ENCODE measurements at places on chromosomes 2 and 18.

- no peak for DNase-seq
Observed at GRCh38 chr2:85187069-85187468, 53.9 kb downstream of the TCF7L1 start.

- no peak for DNase-seq
Observed at GRCh38 chr2:68059784-68060525, 2.8 kb downstream of the C1D start.

DNA sequence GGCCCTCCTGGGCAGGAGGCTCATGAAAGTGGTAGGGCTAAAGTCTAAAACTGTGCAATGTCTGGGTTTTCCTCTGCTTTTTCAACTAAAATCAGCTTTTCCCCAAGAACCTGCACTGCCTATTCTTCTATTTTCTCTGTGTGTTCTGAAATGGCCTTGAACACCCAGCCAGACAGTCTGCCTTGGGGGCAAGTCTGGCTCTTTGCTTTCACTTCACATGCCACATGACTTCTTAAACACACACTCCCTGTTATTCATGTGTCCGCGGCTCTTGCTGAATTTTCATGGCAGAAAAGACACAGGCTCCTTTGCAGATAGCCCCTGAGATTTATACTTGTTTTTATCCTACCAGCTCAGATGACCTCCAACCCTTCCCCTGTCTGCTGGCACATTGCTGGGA is 10.6 kb upstream of the RPIA start:
- DNase-seq = no peak

- no peak for DNase-seq
Observed at GRCh38 chr2:24643051-24643450, 150.1 kb downstream of the PTRHD1 start.

- no peak for DNase-seq
Observed at GRCh38 chr2:31420936-31421335, 6.4 kb upstream of the XDH start.

DNA sequence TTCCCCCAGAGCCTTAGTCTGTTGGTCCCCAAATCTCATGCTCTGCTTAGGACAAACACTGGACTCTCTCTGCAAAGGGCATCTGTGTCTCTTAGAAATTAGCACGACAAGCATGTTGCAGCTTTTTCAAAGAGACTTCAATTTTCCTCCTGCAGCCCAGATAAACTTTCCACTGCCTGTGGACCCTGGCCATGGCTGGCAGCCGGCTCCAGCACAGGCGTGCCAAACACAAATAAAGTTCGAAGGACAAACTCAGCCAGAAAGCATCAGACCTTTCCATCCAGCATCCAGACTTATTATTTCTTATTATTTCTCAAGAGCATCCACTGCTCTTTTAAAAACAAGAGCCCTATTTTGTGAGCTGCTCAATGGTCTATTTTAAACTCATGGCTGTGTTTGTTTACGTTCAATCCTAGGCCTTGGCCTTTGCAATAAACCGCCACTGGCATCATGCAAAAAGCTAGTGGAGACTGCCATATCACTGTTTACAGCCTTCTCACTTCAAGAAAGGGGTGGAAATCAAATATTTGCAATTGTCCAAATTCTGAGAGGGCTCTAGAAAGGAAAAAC is 300.8 kb downstream of the BCL11A start:
- DNase-seq = peak; percentile 49

DNA sequence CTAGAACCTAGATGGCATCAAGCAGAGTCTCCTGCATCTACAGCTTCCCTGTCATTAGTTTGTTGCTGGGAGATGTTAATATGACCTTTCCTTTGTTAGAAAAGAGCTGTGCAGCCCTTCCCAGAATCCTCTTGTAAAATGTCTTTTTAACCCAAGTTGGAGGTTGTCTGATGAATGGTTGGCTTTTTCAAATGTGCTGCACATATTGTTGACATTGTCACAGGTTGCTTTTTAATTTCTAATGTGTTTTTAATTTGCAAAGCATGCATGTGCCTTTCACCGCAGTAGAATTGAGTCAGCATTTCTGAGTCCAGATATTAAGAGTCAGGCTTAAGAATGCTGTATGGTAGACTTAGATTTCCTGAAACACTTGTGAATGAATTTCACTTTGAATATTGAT is 120.8 kb downstream of the GREB1L start:
- no peak for DNase-seq

DNA sequence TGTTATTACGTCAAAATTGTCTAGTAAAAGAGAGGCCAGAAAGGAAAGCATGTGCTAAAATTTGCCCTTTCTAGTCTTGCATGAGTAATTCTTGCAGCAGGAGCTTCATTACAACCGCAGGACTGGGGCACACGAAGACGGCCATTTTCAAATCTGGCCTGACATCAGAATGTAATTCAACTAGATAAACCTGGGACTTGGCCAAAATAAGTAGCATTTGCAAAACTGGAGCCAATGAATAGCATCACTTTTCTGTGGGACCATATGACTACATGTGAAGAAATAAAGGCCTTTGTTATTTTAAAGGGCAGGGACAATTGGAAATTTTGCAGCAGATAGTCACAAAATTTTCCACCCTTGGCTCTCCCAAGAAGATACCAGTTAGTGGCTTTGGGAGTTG is 3.0 kb upstream of the FZD7 start:
- no peak for DNase-seq

- no peak for DNase-seq
Observed at GRCh38 chr18:36643061-36643460, 185.7 kb downstream of the TPGS2 start.

- no peak for DNase-seq
Observed at GRCh38 chr2:137221797-137222492, 456.6 kb downstream of the THSD7B start.

- DNase-seq = no peak
Observed at GRCh38 chr2:133952896-133953295, 301.0 kb upstream of the MGAT5 start.

GRCh38 chr2:203279288-203279687 is 40.5 kb downstream of the CYP20A1 start:
- DNase-seq = no peak

GRCh38 chr2:96665083-96665569 is 22.6 kb downstream of the FER1L5 start:
- DNase-seq = no peak

DNA sequence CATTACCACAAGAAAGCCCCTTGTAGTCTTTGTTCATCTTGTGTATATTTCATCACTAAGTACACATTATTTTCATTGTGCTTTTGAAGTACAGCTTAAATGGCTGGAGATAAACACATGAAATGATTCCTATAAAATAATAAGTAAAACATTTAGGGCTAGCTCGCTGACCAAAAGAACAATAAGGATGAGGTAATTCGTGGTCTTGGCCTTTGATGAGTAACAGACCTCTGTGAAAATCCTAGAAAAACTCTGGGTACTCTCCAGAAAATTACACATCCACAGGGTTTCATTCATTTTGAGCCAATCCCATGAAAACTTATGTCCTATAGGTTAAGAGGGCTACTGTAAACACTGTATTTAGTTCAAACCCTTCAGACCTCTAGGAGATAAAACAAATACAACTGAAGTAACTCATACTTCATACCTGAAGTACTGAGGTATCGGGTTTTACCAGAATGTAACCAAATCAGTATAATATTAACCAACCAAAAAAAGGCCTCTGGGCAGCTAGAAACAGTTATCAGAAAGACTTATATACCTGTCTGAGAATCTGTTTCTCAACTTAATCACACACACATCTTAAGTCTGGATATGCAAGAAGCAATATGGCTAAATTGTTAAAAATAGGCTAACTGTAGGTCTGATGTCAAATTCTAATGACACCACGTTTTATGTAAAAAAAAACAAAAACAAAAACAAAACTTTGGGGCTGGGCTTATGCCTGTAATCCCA is 31.0 kb downstream of the CFAP36 start:
- no peak for DNase-seq

DNA sequence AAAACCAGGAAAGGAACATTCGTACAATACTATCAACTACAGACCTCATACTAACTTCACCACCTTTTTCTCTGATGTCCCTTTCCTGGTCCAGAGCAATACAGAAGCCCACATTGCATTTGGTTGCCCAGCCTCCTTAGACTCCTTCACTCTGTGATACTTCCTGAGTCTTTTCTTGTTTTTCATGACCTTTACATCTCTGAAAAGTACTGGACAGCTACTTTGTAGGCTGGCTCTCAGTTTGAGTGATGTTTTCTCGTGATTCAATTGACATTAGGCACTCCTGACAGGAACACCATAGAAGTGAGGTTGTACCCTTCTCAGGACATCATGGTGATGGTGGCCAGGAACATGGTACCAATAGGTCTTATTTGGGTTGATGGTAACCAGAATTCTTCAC is 185.9 kb upstream of the SLC39A10 start:
- DNase-seq = no peak

- no peak for DNase-seq
Observed at GRCh38 chr2:143177096-143177786, 48.0 kb downstream of the ARHGAP15 start.

GRCh38 chr18:50659091-50660003 is 99.5 kb downstream of the MAPK4 start:
- no peak for DNase-seq

GRCh38 chr2:215870986-215871385 is 142.4 kb downstream of the MREG start:
- no peak for DNase-seq

DNA sequence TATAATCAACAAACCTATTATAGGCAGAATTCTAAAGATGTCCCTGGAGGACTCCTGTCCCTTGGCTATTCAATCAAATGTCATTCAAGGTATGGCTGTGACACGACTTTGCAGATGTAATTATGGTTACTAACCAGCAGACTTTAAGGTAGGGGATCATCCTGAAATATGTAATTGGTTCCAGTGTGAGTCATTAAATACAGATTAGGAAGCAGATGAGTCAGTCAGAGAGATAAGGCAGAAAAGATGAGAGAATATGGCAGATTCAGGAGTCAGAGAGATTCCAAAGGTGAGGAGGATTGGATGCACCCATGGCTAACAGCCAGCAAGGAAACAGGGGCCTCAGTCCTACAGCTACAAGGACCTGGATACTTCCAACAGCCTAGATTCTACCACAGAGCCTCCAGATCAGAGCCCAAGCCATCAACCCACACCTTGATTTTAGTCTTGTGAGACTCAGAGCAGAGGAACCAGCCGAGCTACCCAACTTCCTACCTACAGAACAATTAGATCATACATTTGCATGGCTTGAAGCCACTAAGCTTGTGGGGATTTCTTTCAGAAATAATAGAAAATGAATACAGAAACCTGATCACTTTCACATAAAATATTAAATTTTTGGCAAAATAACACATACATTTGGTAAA is 11.2 kb upstream of the PROM2 start:
- no peak for DNase-seq

- no peak for DNase-seq
Observed at GRCh38 chr18:55509631-55510324, 78.2 kb downstream of the TCF4 start.

DNA sequence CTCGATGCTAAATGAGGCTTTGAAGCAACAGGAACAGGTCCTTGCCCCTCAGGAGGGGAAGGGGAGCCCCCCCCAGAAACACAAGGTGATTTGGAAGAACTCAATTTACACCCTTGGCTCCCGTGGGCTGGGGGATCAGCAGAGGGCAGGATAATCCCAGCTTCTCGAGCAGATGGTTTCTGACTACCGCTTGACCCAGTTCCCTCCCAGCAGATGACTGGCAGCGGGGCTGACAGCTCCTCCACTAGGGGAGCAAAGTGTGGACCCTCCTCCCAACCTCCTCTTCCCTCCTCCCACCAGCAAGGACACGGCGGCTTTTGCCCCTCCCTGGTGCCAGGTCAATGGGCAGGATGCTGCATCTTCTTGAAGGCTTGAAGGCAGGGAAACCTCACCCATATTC is 3.5 kb upstream of the INHBB start:
- no peak for DNase-seq

GRCh38 chr18:577643-578375 is 2.4 kb upstream of the CETN1 start:
- DNase-seq = peak; percentile 86

- no peak for DNase-seq
Observed at GRCh38 chr2:230774348-230774951, 61.8 kb downstream of the CAB39 start.

GRCh38 chr2:16553226-16553625 is 112.4 kb downstream of the CYRIA start:
- peak; percentile 21 for DNase-seq

DNA sequence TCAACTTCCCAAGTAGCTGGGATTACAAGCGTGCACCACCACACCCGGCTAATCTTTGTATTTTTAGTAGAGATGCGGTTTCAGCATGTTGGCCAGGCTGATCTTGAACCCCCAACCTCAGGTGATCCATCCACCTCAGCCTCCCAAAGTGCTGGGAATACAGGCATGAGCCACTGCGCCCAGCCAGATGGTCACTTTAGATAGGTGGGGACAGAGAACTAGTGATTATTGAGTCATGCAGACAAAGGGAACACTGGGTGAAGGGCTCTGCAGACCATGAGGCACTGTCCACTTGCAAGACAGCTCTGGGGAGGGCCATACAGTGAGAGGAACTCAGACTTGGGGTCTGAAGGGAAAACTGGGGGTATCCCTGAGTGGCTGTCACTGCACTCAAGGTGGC is 58.4 kb upstream of the POMC start:
- no peak for DNase-seq

GRCh38 chr2:218782528-218782844 is 539 bp downstream of the CYP27A1 start:
- DNase-seq = no peak

DNA sequence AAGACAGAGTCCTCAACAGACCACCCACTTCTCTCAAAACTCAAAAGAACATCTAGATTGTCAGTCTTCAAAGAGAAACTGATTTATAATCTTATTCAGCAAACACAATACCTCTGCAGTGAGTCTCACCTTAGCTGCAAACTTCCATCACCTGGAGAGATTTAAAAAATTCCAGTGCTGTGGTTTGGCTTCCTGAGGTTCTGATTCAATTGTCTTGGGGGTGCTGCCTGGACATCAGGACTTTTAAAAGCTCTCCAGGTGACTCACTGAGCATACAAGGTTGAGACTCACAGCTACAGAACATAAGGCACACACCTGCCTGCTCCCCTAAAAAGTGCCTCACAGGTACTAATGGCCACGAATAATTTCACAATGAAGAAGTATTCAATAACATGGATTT is 40.3 kb downstream of the RNF152 start:
- DNase-seq = no peak

DNA sequence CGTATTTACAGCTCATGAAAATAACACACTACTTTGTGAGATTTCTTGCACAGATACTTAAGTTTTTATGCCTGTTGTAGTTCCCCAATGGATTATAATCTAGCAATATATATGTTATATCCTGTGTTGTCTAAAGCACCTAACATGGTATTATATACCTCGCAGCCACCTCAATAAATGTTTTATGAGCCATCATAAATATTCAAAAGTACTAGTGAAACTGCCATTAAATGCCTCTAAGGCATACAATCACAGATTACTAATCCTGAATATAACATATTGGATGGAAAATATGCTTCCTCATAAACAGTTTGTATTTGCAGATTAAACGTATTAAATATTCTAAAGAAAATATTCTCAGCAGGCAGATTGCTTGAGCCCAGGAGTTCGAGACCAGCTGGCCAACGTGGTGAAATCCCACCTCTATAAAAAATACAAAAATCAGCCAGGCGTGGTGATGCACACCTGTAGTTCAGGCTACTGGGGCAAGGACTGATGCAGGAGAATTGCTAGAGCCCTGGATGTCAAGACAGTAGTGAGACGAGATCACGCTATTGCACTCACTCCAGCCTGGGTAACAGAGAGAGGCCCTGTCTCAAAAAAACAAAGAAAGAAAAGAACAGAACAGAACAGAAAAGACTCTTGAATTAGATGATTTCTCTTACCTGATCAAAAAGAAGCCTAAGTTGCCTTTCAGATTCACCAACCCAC is 64.1 kb downstream of the ATAD2B start:
- no peak for DNase-seq

GRCh38 chr18:2967820-2968219 is 45.1 kb downstream of the LPIN2 start:
- no peak for DNase-seq

- DNase-seq = no peak
Observed at GRCh38 chr2:106124905-106125549, 69.1 kb downstream of the UXS1 start.

All from hindlimb muscle (tissue), 1 donor.